ENCODE measurements at places on chromosomes 4 and X.

DNA sequence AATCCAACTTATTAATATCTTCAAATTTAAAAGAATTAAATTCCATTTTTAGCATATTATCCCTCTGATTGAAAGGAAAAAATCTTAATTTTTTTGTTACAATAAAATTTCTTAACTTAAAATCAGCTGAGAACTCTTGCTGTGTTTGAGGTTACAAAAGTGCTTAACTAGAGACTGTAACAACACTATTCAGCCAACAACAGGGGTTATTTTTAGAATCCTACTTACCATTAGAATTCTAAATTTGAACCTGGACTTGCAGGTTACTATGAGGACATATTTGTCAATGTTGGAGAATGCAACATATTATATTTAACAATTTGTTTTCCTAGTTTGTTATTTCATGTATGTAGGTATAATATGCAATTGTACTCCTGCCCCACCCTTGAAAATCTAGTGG is 238.1 kb upstream of the CXXC4 start:
- no peak for DNase-seq

DNA sequence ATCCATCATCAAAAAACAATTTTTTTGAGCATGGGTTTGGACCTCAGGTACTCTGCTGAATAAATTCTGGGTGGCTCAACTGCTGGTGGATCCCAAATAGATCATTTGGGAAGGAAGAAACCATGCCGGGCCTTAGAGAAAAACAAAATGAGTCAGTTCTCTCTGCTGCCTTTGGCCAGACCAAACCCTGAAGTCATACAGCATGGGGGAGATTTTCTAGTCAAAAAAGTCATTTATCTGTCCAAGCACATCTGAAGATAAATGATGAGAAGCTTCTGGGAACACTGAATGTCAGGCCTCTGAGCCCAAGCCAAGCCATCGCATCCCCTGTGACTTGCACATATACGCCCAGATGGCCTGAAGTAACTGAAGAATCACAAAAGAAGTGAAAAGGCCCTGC is 261.4 kb downstream of the DHX15 start:
- no peak for DNase-seq

GRCh38 chr4:125891597-125892258 is 577.0 kb downstream of the FAT4 start:
- no peak for DNase-seq

DNA sequence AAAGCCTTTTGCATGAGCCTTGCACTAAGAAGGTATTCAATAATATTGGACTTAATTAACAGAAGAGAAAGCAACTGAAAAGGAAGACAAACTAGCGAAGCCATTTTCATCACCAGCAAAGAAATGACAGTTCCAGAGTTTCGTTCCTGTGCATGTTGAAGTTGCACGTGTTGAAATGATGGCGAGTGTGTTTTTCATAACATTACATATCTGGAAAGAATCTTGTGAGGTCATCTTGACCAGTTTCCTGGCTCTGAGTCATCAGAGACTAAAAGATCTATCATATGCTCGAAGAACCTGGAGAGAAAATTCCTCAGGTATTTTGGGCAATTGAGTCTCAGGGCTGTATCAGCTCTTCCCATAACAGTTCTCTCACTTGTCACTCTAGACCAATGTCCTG is 106.2 kb upstream of the MAML3 start:
- DNase-seq, result no peak

DNA sequence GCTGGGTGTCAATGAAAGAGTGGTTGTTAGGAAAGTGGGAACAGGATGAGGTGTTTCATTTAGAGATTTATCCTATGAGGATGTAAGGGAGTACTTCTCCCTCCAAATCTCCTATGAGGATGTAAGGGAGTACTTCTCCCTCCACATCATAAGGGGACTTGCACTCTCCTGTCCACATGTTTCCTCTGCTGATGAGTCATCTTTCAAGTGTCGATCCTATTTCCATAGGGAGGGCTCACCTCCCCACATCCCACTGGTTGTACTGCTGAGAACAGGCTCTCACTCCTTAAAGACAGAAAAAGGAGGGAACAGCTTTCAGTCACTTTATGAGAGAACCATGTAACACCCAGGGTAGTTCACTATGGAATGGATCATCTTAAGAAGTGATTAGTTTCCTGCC is 65.0 kb downstream of the INPP4B start:
- no peak for DNase-seq

- no peak for DNase-seq
Observed at GRCh38 chr4:19256823-19257222, 994.9 kb upstream of the SLIT2 start.

DNA sequence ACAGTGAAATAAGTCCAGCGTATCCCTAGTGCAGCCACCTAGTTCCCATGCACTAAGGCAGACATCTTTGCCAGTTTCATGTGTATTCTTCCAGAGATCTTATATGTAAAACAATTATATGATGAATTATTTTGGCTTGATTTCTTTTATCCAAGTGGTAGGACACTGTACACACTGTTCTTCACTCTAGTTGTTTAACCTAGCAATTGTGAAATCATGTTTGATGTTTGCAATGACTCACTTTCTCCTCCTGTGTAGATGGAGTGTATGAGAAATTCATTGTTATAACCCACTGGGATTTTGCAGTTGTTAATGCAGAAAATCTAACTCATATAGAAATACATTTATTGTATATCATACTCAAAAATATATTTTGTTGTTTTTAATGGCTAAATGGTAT is 17.5 kb upstream of the TBC1D1 start:
- DNase-seq, result no peak

DNA sequence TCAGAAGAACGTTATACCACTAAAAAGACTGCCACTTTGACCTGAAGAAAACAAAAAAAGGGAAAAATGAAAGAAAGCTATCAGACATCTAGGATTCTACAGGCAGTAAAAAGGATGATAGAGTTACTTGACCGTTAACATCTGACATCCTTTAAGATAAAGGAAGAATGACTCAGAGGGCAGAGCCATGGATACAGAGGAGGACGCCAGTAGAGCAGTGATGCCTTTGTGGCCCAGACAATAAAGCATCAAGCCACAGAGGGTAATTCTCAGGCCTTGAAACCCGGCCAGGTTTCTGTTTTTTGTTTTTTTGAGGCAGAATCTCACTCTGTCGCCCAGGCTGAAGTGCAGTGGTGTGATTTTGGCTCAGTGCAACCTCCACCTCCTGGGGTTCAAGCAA is 9.5 kb upstream of the BEX1 start:
- DNase-seq, result no peak

GRCh38 chr4:155906554-155907247 is 3.2 kb downstream of the TDO2 start:
- DNase-seq, result peak; percentile 3

DNA sequence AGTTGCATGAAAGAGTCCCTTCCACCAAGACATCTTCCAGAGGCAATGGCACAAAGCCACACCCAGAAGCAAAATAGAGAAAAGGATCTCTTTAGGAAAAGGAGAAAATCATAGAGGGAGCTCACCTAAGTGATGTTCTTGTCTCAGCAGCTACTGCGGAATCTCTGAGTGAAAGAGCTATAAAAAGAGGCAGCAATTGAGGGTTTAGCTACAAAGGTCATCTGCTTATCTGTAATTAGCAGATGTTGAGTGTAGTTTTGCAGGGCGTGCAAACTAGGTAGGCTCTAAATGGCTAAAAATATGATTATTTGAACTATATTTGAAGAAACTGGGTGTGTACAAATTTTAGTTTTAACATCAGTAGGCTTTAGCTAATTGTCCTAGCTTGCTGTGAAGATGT is 276.0 kb downstream of the HS3ST1 start:
- DNase-seq, result no peak

DNA sequence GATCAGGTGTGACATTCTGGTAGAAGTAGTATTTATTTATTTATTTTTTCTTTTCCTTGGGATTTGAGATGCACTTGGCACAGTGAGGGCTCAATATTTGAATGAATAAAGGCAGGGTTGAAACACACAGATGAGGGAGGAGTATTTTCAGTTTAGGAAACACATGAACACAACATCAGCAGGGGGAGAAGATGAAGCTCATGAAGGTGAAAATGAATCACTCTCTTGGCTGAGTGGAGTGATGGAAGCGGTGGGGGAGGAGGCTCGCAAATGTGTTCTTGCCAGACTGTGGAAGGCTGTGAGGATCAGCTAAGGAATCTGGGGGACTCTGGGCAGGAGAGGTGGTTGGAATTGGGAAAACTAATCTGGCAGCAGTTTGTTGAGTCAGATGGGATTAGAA is 55.3 kb downstream of the ARHGAP10 start:
- DNase-seq, result no peak

GRCh38 chr4:120798570-120798969 is 124.0 kb downstream of the PRDM5 start:
- no peak for DNase-seq

DNA sequence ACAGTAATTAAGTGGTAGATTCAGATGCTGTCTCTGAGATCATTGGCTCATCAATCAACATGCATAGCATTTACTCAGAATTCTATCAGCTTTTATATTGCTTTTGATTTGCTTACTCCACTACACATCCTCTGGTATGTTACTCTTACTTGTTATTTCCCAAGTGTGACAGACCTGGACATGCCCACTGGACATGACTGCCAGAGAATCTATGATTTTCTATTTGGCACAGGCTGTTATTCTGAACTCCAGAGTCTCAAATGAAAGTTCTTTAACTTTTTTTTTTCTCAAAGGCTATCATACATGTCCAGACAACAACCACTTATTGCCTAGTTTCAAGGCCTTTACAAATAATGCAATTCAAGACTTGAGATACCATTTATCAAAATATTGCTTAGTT is 116.1 kb upstream of the ARHGAP24 start:
- no peak for DNase-seq

DNA sequence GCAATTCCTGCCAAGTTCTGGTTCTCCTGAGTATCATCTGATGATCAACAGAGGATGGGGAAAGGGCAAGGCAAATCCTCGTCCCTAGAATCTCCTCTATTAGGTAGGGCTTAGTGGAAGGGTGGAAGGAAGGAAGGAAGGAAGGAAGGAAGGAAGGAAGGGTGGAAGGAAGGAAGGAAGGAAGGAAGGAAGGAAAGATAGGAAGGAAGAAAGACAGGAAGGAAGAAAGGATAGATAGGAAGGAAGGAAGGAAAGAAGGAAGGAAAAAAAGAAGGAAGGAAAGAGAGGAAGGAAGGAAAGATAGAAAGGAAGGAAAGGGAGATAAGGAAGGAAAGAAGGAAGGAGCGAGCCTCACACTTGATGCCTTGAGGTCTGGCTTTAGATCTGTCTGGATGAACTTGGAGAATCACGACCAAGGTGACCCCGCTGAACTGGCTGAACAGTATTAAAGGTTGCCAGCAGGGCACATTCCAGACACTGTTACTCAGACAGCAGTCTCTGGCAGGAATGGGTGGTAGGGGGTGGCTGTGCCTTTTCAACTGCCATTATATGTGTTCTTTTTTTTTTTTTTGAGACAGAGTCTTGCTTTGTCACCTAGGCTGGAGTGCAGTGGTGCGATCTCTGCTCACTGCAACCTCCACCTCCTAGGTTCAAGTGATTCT is 57.1 kb downstream of the MAP7D2 start:
- DNase-seq, result no peak

DNA sequence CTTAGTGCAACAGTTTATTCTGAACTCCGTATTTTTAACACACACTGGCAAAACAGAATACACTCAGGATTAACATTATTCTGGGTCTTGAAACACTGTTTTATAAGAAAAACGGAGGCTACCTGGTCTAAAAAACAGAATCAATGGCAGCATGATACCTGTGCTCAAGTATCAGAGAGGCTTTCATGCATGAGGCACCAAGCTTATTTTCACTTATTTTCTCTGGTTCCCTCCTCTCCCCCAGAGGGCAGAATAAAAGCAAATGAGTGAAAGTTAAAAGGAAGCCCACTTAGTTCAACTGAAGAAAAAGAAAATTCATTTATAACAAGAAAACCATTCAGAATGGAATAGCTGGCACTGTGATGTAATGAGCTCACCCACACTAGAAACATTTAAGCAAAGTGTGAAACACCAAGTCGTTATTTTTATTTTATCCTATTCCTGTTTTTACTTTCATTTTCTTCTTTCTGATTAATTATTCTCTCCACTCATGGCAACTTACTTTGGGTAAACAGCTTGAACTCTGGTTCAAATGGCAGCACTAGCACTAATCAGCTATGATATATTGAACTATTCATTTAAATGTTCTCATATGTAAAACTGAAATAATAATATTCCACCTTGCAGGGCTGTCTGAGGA is 211.8 kb downstream of the PPP3CA start:
- DNase-seq, result no peak

DNA sequence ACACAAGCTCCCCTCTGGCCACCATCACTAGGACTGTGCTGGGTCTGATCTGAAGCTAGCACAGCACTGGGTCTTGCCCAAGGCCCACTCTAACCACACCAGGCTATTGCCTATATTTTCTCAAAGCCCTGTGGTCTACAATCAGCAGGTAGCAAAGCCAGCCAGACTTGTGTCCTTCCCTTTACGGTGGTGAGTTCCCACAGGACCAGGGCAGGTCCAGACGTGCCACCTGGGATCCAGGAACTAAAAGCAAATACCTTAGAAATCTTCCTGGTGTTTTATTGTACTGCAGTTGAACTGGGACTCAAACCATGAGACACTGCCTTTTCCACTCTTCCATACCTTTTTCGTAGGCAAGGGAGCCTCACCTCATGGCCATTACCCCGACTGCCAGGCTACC is 9.0 kb upstream of the MAGEC2 start:
- DNase-seq, result no peak

- no peak for DNase-seq
Observed at GRCh38 chr4:159290321-159291030, 187.6 kb downstream of the RAPGEF2 start.

DNA sequence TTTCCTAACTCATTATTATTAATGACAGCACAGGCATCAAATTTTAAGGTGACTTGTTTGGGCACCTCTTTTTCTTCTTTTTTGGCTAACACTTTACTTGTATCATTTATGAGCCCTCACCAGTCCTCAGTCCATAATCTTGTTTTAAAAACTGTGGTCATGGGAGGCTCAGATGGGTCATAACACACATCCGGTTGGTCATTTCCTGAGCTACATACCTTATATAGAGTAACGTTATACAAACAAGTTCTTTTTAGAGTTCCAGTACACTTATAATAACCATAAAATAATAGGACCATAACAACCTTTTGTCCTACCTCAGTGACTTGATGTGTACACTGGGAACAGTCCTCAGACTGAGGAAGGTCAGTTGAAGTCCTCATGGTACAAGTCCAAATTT is 21.1 kb upstream of the PLS3 start:
- DNase-seq, result no peak

GRCh38 chrX:23783589-23784469 is 856 bp downstream of the SAT1 start:
- no peak for DNase-seq

DNA sequence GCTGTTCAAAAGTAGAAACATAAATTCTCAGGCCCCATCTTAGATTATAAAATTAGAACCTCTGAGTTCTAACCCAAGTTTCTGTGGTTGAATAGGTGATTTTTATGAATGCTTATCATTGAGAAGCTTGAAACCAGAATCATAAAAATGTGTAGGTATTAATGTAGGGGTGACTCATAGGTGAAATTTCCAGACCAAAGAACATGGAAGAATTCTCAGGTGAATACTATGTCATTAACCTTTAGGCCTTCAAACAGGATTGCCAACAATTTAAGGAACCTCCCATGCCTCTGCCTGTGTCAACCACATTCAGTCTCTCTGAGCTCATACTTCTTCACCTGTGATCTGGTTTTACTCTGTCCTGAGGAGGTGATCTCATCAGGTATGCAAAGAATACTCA is 177.8 kb downstream of the NPFFR2 start:
- no peak for DNase-seq

- DNase-seq, result no peak
Observed at GRCh38 chr4:140719686-140720085, 36.5 kb downstream of the TBC1D9 start.

All from NCI-H187 treated with DMSO at 0.1 percent for 48 hours (cell line).